Naive thymus-derived CD4-positive, alpha-beta T cell (primary cell): ENCODE measurements at places on chromosomes 7 and 10.

GRCh38 chr7:50304911-50305582 is 531 bp downstream of the IKZF1 start:
- DNase-seq: peak; percentile 69
- no peaks in the 10 kb centered on the region for H3K27me3 ChIP-seq
- no peaks in the 10 kb centered on the region for H3K36me3 ChIP-seq
- peaks cover 13% of the 10 kb centered on the region for H3K4me1 ChIP-seq

GRCh38 chr7:74617180-74617744 is 40.3 kb upstream of the GTF2I start:
- H3K27me3 ChIP-seq: no peaks in the 10 kb centered on the region
- H3K4me3 ChIP-seq: no peak overlapping the region
- no peak for DNase-seq
- H3K36me3 ChIP-seq: no peaks in the 10 kb centered on the region

- no peak for DNase-seq
- H3K27ac ChIP-seq: no peak overlapping the region
Measured at GRCh38 chr7:89845952-89846351, 308.3 kb upstream of the STEAP1 start.

- no peak overlapping the region for H3K4me3 ChIP-seq
- H3K27ac ChIP-seq: no peak overlapping the region
- peaks cover 46% of the 10 kb centered on the region for H3K4me1 ChIP-seq
- H3K36me3 ChIP-seq: no peaks in the 10 kb centered on the region
- H3K27me3 ChIP-seq: no peaks in the 10 kb centered on the region
- no peak for DNase-seq
Measured at GRCh38 chr10:43225004-43225786, 41.7 kb downstream of the RASGEF1A start.
